ENCODE measurements at places on chromosomes 2 and 18.

GRCh38 chr2:185978634-185979407 is 240.2 kb downstream of the FSIP2 start:
- DNase-seq, result no peak

- no peak for DNase-seq
These were observed 36.3 kb downstream of the ACVR1C start for GRCh38 chr2:157592374-157592773.

- DNase-seq, result no peak
These were observed 26.8 kb downstream of the SMAD7 start for GRCh38 chr18:48923746-48924629.

DNA sequence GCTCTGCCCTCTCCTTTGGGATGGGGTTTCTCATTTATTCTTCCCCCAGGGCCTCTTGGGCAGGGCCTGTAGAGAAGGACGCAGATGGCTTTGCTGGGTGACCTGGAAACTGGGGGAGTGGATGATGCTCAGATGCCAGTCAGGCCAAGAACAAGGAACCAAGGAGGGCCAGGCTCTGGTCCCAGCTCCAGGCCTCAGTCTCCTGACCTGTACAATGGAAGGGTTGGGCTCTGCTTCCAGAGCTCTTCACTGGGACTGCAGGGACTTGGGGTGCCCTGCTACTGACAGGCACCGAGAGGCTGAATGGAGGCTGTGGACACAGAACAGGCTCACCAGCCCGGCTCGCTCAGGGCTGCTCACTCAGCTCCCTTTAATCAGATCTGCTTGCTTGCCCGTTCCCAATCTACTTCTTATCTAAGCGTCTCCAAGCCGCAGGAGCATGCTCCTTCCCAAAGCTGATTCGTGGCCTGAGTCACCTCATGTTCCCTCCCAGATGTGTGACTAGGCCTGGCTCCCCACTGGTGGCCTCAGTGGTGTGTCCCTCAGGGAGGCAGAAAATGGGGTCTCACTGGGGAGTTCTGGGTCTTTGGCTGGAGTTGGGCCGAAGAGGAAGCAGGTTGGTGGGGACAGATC is 82.6 kb upstream of the ODC1 start:
- no peak for DNase-seq
